GM12892 (cell line): ENCODE measurements at places on chromosomes 16 and 17.
A peak's percentile ranks its signal among the peaks of the same experiment; 100 is the strongest.

DNA sequence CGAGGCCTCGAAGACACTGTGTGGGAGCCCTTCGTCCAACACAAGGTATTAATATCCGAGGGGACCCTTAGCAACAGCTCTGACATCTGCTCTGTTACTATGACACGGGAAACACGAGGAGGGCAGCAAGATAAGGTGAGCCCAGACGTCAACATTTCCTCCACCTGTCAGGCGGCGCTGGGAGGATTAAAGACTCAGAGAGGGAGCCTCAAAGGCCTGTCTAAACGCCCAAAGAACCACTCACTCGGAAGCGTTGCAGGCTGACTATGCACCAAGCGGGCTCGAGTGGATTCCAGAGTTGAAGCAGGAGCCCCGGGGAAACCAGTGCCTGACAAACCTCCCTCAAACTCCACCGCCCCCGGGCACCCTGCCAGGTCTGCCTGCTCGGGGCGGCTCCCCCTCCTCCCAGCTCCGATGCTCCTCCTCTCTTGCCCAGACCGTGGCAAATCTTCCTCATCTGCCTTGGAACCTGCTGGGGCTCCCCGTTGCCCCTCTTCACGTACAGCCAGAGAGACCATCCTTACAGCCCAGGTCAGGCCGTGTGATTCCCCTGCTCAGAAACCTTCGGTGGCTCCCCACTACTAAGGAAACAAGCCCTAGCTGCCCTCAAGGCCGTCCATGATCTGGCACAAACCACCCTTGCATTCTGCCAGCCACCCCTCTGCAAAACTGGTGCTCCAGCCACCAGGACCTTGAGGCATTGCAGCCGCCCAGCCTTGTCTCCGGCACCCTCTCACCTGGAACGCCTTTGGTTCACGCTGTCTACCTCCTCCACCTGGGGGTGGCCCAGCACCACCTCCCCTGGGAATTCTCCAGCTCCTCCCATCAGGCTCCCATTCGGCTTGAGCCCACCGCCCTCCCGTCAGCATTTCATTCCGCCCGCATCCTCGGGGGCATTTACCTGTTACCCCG, 16.2 kb downstream of the RPH3AL start:
- no peak for DNase-seq

- DNase-seq, result no peak
Observed at GRCh38 chr16:86836503-86837129, 258.3 kb downstream of the FOXL1 start.

DNA sequence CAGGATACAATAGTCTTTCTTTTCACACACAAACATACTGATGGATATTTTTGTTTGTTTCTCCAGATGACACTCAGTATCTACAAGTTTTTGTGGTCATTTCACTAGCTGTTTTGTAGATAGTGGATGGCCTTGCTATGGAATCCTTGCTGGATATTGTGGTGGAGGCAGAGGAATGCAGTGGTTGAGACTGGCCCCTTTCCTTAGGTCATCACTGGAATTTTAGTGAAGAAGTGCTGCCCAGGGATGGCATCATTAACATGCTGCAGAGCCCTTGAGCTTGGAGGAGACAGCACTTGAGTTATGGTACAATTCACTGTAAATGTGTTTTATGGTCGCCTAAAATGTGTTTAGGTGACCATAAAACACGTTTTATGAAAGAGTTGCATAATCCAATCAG, 455.9 kb upstream of the HSBP1 start:
- DNase-seq, result no peak

GRCh38 chr17:81371910-81372760, 23.1 kb upstream of the BAHCC1 start:
- DNase-seq, result no peak

- DNase-seq, result peak; percentile 32
Observed at GRCh38 chr17:76270770-76271668, 5.9 kb downstream of the UBALD2 start.

- no peak for DNase-seq
Observed at GRCh38 chr17:39283896-39284295, 58.2 kb upstream of the STAC2 start.

DNA sequence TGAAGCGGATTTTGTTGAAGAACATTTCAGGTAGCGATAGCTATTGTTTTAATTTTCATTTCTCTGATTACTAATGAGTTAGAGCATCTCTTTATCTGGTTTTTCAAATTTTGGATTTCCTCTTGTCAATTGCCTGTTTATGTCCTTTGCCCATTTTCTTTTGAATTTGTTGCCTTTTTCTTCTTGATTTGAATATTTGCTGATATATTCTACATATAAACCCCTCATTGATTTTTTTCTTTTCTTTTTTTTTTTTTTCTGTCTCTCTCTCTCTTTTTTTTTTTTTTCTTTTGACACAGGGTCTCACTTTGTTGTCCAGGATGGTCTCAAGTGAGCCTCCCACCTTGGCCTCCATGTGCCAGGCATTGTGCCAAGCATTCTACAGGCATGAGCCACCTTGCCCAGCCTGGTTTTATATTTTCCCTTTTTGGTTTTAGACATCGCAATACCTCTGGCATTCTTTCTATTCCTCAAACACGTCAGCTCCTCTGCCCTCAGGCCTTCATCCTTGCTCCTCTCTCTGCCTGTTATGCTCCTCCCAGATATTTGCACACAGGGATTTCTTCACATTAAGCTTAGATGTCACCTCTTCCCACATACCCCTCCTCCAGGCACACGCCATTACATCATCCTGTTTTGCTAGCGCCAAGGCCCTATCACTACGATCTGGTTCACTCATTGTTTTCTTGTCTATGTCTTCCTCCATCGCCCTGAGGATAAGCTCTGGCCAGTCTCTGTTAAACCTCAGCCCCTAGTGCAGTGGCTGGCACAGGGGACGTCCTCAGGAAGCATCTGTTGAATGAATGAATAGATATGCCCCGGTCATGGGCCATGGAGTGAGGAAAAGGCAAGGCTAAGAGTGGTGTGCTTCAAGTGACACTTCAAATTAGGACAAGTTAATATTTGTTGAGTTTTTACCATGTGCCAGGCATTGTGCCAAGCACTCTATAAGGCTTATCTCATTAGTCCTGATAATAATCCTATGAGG, 8.6 kb downstream of the SARM1 start:
- no peak for DNase-seq

DNA sequence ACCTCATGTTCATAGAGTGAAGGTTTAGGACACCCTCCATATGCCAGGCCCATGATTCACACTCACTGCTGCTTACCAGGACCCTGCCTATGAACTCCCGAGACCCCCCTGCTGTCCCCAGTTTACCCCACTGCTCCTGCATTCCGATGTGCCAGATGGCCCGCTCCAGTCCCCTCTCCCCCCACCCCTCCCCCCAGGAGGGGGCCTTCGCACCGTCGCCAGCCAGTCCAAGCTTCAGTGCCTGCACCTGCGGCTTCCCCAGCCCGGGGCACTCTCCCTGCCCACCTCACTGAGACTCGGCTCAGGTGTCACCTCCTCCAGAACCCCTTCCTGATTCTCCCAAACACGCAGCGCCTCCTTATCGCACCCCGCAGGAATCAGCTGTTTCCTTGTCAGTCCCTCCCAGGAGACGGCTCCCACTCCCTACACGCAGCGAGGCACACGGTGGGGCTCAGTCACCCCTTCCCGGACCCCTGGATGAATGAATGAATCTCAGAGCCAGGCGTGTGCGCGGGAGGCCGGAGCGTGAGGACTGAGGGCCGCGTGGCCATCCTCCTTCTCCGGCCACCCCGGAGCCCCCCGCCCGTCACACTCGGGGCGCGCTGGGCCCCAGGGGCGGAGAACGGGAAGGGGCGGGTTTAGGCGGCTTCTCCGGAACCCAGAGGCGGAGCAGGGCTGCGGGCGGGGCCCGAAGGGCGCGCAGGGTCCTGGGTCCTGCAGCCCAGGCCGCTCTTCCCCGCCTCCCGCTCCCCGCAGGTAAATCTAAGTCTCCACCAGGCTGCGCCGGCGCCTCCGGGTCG, 1.6 kb downstream of the MYO1C start:
- DNase-seq, result peak; percentile 91

DNA sequence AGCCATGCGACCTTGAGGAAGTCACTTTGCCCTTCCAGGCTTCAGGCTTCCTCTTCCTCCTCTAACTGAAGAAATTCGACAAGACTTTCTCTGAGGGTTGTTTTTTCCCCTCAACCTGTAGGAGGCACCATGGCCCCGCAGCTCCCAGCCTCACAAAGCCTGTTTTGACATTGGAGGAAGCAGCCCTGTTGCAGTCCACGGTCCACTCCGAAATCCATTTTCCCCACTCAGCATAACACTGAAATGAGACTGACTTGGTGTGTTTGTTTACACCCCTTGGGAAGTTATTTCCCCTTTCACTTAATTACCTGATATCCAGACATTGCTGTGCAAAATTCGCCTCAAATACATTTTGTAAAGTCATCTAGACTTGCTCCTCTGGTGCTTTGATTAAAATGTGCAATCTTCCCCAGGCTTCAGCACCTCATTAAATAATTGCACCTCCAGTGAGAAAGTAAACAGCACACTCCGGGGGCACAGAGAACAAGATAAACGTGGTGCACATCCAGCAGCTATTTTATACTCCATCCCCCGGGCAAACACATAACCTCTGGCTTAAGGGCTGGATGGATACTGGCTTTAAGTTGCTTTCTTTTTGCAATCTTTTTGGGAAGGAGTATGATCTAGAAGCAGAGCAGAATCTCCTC, 41.4 kb upstream of the PIRT start:
- no peak for DNase-seq

- DNase-seq, result no peak
Observed at GRCh38 chr17:5745111-5745813, 161.0 kb upstream of the NLRP1 start.

DNA sequence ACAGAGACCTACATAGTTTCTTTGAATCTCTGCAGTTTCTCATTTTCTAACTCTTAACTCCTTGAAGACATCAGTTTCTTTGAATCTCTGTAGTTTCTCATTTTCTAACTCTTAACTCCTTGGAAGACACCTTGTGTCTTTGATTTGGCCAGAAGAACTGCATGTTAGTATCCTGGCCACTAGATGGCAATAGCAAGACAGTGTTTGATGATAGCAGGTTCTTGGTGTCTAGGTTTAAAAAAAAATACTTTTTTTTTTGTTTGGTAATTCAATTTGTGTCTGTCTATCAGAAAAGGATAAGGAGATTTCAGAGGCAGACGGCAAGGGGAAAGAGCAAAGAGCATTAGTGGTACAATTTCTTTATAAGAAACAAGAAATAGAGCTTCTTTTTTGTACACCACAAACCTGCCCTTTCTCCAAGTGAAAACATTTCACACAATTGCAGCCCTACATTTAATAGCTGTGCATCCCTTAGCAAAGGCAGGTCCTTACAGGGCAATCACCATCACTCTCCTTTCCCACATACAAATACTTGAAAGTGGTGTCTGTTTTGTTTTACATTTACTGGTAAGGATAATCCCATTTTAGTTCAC, 1324.9 kb upstream of the CDH8 start:
- no peak for DNase-seq

DNA sequence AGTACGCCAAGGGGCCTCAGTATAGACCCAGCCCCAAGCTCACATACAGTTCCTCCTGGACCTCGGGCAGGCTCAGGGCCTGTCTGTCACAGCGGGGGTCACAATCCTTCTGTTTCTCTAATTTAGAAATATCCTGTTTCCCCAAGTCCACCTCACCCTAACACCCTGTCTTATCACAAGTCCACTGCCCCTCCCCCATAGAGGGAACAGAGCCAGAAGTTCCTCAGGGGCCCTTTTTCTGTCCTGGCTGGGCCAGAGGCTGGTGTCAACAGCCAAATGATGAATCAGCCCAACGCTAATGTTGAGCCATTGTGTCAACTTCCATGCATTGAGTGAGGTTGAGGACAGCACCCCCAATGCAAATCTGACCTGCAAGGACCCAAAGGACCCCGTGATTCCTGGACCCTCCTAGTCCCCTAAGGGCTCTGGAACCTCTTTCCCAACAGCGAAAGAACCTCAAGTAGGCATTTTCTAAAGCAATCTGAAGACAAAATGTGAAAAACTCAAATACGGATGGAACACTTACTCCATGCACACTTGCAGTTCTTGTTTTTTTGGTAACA, 58.6 kb downstream of the PECAM1 start:
- no peak for DNase-seq

- no peak for DNase-seq
Observed at GRCh38 chr17:514584-514983, 162.0 kb upstream of the RPH3AL start.

GRCh38 chr17:17794382-17794781, 42.4 kb downstream of the SREBF1 start:
- no peak for DNase-seq

DNA sequence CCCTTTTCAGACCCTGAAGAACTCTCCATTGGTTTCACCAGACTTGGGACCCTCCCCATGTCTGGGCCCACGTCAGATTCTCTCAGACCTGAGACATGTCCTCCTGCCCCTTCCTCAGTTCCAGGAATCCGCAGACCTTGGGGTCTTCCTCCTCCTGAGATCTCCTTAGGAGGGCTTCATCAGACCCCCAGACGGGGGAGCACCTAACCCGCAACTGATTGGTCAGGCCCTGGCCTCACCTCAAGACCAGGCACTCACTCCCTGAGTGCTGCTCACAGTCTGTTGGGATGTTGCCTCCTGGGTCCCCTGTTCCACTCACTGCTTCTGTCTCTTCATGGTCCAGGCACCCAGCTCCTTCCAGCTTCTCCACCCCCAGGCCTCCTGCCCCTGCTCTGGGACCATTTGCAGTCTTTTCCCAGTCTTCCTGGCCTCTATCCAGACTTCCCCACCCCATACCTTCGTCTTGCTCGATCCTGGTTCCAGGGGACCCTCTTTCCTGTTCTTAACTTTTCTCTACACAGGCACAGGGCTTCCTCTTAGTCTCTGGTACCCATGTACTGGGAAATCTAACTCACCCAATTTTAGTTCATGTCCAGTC, 1.2 kb downstream of the GID4 start:
- DNase-seq, result no peak

- DNase-seq, result no peak
Observed at GRCh38 chr17:50155115-50155819, 4.8 kb upstream of the PPP1R9B start.

- no peak for DNase-seq
Observed at GRCh38 chr17:63751806-63752205, 10.2 kb upstream of the STRADA start.

- no peak for DNase-seq
Observed at GRCh38 chr17:78751447-78752161, 30.5 kb downstream of the CYTH1 start.
